ENCODE measurements at places on chromosomes 12 and 14. TPM values are rescaled to one million over a fixed set of nuclear protein-coding genes. Genes with fewer than 3 reads are reported as not detected.

MYL2 gene
- not detected for total RNA-seq

RND1 gene
- total RNA-seq, result 8.5 TPM

GPR84 gene
- 0.33 TPM for total RNA-seq

GYS2 gene
- total RNA-seq, result 86.8 TPM

FAM181A gene
- not detected for total RNA-seq

TAS2R19 gene
- total RNA-seq, result 11.8 TPM

TCL1A gene
- total RNA-seq, result 17.2 TPM

FOXG1 gene
- total RNA-seq, result not detected

TESPA1 gene
- 3.2 TPM for total RNA-seq

DDX23 gene
- total RNA-seq, result 60.6 TPM

VWF gene
- total RNA-seq, result 2.1 TPM

TMEM132D gene
- 0.14 TPM for total RNA-seq

Measured in liver (tissue), 10 donors.